ENCODE measurements at places on chromosomes 2 and 18.
A peak's percentile ranks its signal among the peaks of the same experiment; 100 is the strongest.

- DNase-seq: no peak
Measured at GRCh38 chr2:31066551-31066950, 71.7 kb downstream of the GALNT14 start.

GRCh38 chr2:210862283-210863065 lies 306.1 kb downstream of the CPS1 start:
- no peak for DNase-seq

DNA sequence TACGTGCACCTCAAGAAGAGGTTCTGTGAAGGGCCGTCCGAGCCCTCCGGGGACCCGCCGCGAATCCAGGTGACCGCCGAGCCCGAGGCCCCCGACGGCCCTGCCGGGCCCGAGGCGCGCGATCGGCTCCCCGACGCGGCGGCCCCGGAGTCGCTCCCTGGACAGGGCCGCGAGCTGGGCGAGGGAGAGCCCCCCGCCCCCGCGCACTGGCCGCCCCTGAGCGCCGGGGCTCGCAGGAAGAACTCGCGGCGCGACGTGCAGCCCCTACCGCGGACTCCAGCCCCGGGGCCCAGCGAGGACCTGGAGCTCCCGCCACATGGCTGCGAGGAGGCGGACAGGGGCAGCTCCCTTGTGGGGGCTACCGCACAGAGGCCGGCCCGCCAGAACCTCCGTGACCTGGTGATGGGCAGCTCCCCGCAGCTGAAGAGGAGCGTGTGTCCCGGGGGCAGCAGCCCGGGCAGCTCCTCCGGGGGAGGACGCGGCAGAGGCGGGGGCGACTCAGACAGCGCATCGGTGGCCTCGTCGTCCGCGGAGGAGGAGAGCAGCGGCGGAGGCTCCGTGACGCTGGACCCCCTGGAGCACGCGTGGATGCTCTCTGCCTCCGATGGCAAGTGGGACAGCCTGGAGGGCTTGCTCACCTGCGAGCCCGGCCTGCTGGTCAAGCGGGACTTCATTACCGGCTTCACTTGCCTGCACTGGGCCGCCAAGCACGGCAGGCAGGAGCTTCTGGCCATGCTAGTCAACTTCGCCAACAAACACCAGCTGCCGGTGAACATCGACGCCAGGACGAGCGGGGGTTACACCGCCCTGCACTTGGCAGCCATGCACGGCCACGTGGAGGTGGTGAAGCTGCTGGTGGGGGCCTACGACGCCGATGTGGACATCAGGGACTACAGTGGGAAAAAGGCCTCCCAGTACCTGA lies 812 bp downstream of the SOWAHC start:
- peak; percentile 42 for DNase-seq

GRCh38 chr2:68487773-68488355 lies 20.5 kb downstream of the APLF start:
- DNase-seq: no peak

GRCh38 chr2:161030260-161031063 lies 129.8 kb upstream of the TANK start:
- no peak for DNase-seq

- no peak for DNase-seq
Measured at GRCh38 chr2:67503066-67503795, 106.1 kb downstream of the ETAA1 start.

DNA sequence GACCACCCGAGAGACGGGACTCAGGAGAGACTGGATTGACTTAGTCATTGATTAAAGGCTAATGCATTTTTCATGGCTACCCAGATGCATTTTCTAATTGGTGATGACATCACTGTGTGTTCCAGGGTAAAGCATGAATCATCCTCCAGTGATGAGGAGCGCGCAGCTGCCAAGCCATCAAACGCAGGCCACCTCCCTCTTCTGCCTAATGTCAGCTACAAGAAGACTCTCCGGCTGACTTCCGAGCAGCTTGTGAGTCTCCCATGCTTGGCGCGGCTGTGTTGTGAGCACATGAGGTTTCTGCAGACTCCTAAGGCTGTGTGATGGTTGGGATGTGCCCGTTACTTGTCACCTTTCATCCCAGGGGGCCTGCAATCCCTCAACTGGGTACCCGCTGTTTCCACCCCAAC lies 56.4 kb downstream of the LPIN1 start:
- no peak for DNase-seq

Measured in Calu3 (cell line).